ENCODE measurements at places on chromosomes 3 and 15.

DNA sequence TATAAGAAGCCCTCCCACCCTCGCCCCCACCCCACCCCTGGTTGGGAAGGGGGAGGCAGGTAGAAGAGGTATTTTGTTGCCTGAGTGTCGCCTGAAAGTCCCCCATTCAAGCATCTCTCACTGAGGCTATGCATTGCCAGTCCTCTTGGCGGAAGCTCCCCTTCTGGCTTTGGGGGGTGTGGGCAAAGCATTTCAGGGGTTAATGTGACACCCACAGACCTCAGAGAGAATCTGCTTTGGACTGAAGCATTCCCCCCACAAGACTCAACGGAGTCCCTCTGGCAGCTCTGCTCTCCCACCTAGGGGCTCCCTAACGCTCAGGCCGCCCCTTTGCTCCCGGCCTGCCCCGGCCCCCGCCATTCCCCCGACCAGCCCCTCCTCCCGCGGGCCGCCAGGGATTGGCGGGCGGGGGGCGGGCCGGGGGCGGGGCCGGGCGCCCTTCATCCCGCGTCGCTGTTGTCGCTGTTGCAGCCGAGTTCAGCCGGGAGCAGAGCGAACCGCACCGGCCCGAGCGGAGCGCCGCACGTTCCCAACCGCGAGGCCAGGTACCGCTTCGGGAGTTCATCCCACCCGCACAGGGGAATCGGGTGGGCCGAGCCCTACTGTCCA, at the start of gene SLC38A3:
Gene SLC38A3 (plus strand): TSS at position 468 of the 609 bp plus-strand sequence. CDS start 8,929 bp downstream, outside the sequence.
- no peak for DNase-seq

GRCh38 chr3:77160931-77161497, 121.1 kb downstream of the ROBO2 start:
- no peak for DNase-seq

GRCh38 chr3:196519718-196520082, 4.6 kb upstream of the SMCO1 start:
- no peak for DNase-seq

GRCh38 chr15:39388118-39388517, 192.8 kb upstream of the THBS1 start:
- no peak for DNase-seq

- no peak for DNase-seq
These were observed 8.5 kb upstream of the TUSC7 start for GRCh38 chr3:116701070-116701469.

DNA sequence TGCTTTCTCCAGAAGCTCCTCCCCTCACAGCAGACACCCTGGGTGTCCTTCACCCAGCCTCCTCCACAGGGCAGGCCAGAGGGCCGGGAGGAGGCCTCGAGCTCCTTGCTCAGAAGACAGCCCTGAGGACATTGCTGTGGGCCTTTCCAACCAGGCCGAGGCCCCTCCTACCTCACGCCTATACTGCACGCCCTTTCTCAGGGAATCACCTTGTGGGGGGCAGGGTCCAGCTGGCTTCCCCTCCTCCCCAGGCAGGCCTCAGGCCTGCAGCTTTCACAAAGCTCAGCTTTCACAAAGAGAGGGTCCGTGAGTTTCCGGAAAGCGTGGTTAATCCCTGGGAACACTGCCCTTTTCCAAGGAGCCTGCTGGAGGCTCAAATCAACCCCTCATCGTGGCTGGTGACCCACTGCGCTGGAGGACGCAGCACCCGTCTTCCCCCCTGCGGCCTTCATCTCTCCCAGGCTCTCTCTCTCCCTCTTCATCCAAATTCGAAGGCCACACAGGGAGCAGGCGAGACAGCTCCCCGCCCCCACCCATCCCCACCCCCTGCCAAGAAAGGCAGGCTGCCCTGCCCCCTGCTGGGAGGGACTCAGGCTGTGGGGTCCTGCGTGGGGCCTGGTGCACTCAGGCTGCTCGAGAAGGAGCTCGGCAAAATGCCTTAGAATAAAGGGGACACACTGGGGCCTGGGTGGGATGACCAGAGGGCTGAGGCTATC, 79.4 kb downstream of the OCA2 start:
- no peak for DNase-seq

Data from T-helper 9 cell (primary cell).